ENCODE measurements at places on chromosomes 6 and 20. TPM values are rescaled to one million over a fixed set of nuclear protein-coding genes. Genes with fewer than 3 reads are reported as not detected.

OR2B6 gene
- 1.5 TPM for total RNA-seq

PRSS16 gene
- total RNA-seq: 31.3 TPM

- DNase-seq: no peak
Measured at GRCh38 chr6:11798096-11798495, 19.5 kb upstream of the ADTRP start.

DNA sequence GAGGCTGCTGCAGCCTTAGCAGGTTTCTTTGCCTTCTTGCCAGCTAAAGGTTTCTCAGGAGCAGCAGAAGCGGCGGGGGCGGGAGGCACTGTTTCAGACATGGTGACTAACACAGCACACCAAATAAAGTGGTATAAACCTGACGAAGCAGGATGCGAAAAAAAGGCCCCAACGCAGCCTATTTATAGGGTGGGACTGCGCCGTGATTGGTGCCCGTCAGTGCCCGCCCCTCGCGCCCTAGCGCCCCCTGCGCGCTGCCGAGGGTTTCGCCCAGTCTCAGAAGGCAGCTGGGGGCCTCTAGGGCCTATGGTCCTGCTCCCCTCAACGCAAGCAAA is 55.0 kb downstream of the TRIM38 start:
- peak; percentile 80 for DNase-seq
